Psoas muscle (tissue), 8 donors: ENCODE measurements at places on chromosomes 4 and X.

- DNase-seq = no peak
Measured at GRCh38 chr4:125082729-125083417, 231.9 kb upstream of the FAT4 start.

- DNase-seq = no peak
Measured at GRCh38 chr4:2796849-2797544, 4.1 kb downstream of the SH3BP2 start.

- DNase-seq = no peak
Measured at GRCh38 chr4:2617955-2618354, 81.5 kb downstream of the FAM193A start.

DNA sequence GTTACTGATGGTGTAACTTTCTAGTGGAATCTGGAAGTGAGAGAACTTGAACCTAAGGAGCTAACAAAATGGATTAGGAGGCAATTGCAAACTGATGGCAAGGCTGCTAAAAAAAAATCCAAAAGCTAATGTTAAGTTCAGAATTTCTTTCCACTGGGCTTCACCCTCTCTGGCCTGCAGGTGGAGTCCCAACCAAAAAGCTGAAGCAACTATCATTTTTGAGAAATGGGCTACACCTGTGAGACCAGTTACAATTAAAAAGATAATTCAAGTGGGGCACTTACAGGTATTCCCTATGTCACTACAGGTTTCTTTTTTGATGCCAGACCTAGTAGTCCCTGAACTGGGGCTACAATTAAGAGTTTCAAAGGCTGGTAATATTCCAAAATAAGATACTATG, 142.1 kb upstream of the FTHL17 start:
- no peak for DNase-seq

DNA sequence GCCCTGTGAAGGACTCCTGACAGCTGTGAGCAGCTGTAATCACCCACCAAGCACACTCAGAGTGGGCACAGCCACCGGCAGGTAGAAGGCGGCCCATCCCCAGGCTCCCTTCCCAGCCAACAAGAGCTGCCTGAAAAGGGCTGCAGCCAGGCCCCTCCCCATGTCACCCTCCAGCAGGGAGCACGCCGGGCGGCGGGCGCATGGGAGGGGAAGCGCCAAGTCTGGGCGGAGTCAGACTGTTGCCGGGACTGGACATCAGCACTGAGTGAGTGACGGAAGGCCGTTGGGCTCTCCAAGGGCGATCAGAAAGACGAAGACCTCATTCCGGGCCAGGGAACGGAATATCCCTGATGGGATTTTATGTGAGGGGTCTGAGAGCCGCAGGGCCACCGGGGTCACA, 82.1 kb downstream of the PPP2R2C start:
- DNase-seq = no peak

GRCh38 chr4:180578175-180578574, 1665.0 kb upstream of the TENM3 start:
- DNase-seq = no peak

DNA sequence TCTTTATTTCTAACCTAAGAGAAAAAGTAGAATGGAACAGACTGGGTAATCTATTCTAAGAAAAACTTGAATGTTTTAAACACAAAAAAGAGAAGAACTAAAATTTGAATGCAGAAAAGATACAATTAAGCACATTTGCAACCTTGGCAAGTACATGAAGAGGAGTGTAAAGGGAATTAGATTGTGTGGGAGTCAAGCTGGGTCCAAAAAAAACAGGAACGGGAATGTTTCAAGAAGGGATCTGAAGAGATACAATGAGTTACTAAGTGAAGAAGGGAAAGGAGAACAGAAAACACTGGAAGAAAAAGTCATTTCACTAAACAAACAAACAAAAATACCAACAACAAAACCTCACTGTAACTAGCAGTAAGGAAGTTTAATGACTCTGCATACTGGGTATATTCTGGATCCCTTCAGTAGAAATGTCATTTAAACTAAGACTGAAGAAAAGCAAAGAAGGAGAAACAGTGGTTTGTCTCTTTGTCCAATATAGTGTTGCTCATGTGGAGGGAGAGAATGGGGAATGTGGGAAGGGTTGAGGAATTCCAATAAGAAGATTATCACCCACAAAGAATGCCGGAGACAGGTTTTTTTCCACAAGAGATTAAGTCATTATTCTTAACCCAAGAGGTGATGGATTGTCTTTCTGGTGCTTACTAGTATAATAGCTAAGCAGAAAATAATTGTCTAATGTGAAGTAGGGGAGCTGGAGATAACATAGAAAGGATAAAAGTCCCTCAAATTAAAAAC, 50.4 kb upstream of the PTPN13 start:
- no peak for DNase-seq

- DNase-seq = peak; percentile 54
Measured at GRCh38 chr4:86033171-86033570, 326.7 kb downstream of the MAPK10 start.

DNA sequence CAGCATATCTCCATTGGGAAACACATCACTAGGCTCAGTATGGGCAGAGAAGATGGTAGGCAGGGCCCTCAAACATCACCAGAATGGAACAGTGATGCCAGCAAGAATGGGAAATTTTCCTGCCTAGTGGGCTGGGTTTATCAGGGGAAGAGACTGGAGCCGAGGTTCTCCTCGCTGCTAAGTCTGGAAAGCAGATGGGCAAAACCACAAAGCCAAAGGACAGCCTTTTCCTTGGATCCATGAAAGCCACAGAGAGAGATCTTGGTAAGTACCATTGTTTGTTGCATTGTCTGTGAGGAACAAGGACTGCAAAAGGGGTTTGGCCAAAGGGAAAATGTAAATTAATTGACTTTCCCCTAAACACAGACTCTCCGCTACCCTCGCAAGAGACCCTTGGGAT, 80.1 kb downstream of the ATG4A start:
- DNase-seq = no peak

GRCh38 chr4:140096921-140097320, 57.1 kb downstream of the MAML3 start:
- DNase-seq = no peak

- DNase-seq = no peak
Measured at GRCh38 chrX:18348047-18348446, 6.4 kb downstream of the SCML2 start.

DNA sequence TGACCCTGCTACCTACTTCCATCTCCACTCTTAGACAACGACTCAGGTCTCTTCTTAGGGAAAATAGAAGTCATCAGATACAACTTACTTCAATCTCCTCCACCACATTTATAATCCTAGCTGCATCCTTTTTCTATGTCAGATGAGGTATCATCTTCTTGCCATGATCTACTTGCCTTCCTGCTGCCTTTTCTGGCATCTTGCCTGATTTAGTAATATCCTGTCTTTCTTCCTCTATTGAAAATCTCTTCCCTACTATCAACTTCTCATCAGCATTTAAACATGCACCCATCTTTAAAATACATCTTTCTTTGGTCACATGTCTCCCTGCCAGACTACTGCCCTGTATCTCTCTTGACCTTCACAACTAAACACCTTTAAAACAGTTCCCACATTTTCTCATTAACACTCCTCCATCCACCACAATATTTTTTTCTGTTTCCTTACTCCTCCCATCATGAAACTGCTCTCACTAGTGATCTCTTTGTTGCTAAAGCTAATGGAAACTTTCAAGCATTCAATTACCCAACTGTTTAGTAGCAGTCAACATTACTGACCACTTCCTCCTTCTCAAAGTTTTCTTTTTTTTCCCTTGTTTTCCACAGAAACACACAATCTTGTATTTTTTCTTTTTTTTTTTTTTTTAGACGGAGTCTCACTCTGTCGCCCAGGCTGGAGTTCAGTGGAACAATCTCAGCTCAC, 100.8 kb upstream of the CXorf66 start:
- no peak for DNase-seq

- no peak for DNase-seq
Measured at GRCh38 chr4:151468715-151469696, 60.0 kb downstream of the FHIP1A start.

- no peak for DNase-seq
Measured at GRCh38 chr4:23962462-23962861, 72.6 kb upstream of the PPARGC1A start.

GRCh38 chr4:82373486-82373815, 340 bp downstream of the HNRNPD start:
- DNase-seq = no peak

DNA sequence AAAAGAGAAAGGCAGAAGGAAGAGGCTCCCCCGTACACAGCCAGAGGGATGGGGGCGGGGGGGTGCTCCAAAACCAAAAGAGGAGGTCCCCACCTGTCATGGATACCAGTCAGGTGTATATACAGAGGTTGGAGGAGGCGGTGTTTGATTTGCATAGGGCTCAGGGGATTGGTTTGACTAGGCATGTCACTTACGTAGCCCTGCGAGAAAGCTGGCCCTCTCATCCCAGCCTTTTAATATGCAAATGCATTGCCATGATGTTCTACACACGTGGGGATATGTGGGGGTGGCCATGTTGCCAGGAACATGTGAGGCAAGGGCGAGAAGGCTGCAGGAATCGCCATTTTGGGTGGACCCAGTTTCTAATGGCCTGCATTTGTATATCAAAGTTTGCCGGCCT, 38.6 kb downstream of the TMEM150C start:
- no peak for DNase-seq

GRCh38 chr4:38819569-38819968, 15.0 kb upstream of the TLR1 start:
- DNase-seq = no peak

DNA sequence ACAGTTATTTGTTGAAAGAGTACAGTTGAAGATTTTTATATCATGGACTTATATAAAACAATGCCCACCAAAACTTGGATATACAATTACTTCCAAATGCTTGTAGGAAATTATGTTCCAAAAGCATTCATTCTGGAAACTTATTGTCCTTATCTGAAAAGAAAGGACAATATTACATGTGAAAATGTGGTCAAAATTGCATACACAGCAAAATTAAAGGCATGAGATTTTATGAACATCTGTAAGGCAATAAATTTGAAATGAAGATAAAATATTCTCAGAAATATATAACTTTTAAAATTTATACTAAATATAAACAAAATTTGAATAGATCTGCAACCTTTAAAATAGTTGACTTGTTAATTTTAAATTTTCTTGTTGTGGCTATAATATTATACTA, 1173.8 kb downstream of the NLGN4X start:
- no peak for DNase-seq

DNA sequence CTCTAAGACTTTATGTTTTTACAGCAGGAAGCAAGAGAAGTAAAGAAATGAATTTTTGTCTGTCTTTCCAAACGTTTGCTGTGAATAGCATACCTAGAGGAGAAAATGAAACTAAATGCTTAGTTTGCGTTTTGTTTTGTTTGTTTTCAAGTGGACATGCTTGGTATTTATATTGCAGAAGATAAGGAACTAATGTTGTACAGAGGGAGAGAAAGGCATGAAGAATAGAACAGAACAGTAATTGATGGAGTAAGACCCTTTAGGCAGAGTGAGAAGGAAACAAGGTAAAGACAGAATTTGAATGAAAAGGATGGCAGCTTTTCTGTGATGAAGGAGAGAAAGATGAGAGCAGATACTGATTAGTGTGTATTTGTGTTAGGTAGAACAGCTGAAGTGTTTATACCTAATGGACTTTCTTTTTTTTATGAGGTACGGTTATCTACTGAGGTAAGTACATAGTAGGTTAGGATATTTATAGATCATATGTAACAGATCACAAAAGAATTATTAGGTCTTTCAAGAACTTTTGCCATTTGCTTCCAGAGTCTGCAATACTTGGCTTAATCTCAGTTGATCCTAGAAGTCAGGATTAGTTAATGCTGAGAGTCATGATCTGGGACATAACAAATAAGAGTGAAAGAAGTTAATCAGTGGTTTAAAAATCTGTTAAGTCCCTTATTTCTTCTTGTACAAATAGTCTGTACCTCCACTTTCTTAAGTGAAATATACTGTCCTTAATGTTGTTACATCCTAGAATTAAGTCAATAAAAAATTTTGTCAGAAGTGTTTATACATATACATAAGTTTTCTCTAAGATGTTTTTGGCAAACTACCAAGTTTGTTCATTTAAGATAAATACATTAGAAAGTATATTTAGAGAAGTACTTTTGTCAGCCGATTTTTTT, 36.8 kb downstream of the FABP2 start:
- DNase-seq = no peak

- DNase-seq = no peak
Measured at GRCh38 chr4:94507281-94507680, 55.5 kb downstream of the PDLIM5 start.

GRCh38 chr4:20137176-20137575, 114.5 kb upstream of the SLIT2 start:
- no peak for DNase-seq

DNA sequence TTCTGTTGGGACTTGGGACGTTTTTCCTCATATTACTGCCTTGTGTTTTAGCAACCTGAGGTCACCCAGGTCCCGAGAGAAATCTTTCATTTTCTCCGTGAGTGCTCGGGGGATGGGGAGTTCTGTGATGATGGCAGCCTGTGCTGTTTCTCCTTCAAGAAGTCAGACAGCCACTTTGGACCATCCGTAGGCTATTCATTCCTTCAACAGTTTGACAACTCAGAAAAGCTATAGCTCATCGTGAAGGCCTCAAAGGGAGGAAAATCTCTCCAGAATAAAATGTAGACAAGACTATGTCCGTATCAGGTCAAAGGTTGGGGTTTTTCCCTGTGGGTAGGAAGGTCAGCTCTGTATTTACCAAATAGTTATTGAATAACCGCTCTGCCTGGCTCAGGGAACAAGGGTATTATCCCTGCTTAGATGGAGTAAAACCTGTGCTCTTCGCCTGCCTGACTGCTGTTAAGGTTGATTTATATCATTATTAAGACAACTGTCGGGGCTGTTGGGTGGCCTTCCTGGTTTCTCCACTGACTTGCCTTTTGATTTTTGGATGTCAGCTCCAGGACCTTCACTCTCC, 36.6 kb downstream of the FAM114A1 start:
- no peak for DNase-seq
